Liver (tissue), 10 donors: ENCODE measurements at places on chromosomes 3 and 15. TPM values are rescaled to one million over a fixed set of nuclear protein-coding genes. Genes with fewer than 3 reads are reported as not detected.

DNA sequence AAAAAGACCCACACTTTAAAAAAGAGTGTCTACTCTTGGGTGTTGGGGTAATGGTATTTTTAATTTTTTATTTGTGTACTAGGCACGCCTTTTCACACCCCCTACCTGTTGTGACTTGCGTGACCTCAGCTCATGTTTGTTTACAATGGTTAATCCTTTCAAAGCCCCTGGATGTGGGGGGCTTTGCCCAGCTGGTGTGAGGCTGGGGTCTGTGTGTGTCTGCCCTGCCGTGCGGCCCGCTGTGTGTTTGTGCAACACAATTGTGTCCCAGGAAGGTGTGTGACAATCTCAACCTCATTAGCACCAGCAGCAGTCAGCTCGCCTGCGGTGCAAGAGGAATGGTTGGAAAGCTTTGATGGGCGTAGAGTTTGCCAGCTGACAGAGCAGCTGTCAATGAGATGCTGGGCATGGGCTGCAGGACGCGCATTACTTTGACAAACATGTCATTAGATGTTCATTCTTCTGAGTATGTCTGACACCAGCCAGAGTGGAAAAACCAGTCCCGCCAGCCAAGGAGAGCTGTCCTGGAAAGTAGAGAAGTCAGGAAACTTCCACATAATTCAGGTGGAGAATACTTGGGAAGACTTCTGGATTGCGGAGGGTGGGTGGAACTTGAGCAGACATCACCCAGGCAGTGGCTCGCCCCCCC is 9.6 kb downstream of the LRRK1 start:
- H3K27ac ChIP-seq = no peak overlapping the region
- DNase-seq = no peak
- no peak overlapping the region for H3K4me3 ChIP-seq
- no peaks in the 10 kb centered on the region for H3K4me1 ChIP-seq

The RTP1 gene
- not detected for total RNA-seq

GRCh38 chr3:9595877-9596276 is 42.3 kb upstream of the LHFPL4 start:
- peaks cover 3% of the 10 kb centered on the region for H3K4me1 ChIP-seq
- DNase-seq = no peak
- H3K27me3 ChIP-seq = no peaks in the 10 kb centered on the region
- H3K27ac ChIP-seq = no peak overlapping the region

- no peak for DNase-seq
- H3K36me3 ChIP-seq = no peaks in the 10 kb centered on the region
- no peaks in the 10 kb centered on the region for H3K4me1 ChIP-seq
- H3K27me3 ChIP-seq = no peaks in the 10 kb centered on the region
- no peak overlapping the region for H3K4me3 ChIP-seq
These were observed 63.7 kb downstream of the ALCAM start for GRCh38 chr3:105430455-105430854.

GRCh38 chr15:87549296-87549695 is 707.2 kb downstream of the NTRK3 start:
- H3K36me3 ChIP-seq = no peaks in the 10 kb centered on the region
- H3K4me3 ChIP-seq = no peak overlapping the region
- no peaks in the 10 kb centered on the region for H3K4me1 ChIP-seq
- no peaks in the 10 kb centered on the region for H3K27me3 ChIP-seq

DNA sequence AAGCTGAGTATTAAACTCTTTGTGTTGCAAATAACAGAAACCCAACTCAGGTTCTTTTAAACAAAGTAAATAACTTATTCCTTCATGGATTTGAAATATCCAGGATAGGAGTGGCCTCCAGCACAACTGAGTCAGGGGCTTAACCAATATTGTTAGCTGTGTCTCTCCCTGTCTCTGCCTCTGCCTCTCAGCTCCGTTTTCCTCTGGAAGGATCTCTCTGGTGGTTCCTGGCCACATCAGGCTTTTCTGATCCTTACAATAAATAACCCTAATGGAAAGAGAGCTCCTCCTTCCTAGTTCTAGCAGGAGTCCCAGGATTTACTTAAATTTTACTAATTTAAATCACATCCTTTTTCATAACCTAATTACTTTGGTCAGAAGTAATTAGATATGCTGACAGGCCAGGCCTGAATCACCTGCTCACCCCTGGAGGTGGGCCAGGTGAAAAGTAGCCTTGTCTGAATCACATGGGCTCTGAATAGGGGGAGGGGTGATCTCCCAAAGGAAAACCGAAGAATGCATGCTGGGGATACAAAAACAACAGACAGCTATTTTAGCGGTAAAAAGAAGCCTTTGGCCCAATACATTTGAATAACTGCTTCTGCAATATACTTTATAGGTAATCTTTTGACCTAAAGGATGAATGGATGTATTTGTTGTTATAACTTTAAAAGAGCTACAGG is 75.4 kb downstream of the REC114 start:
- no peak overlapping the region for H3K27ac ChIP-seq
- DNase-seq = no peak
- H3K4me1 ChIP-seq = no peaks in the 10 kb centered on the region
- H3K36me3 ChIP-seq = no peaks in the 10 kb centered on the region

The PDIA3 gene
- total RNA-seq = 272 TPM

- no peaks in the 10 kb centered on the region for H3K27me3 ChIP-seq
- peak; percentile 26 for DNase-seq
- no peak overlapping the region for H3K27ac ChIP-seq
- no peaks in the 10 kb centered on the region for H3K36me3 ChIP-seq
- no peak overlapping the region for H3K4me3 ChIP-seq
These were observed 46.8 kb upstream of the PCSK6 start for GRCh38 chr15:101536166-101536874.

- H3K27me3 ChIP-seq = no peaks in the 10 kb centered on the region
- H3K36me3 ChIP-seq = peaks cover 2% of the 10 kb centered on the region
- no peak for DNase-seq
- peaks cover 2% of the 10 kb centered on the region for H3K4me1 ChIP-seq
These were observed 27.0 kb downstream of the SENP5 start for GRCh38 chr3:196894557-196895295.

GRCh38 chr3:148074946-148075345 is 622.8 kb upstream of the AGTR1 start:
- H3K27ac ChIP-seq = no peak overlapping the region
- no peak overlapping the region for H3K4me3 ChIP-seq
- no peaks in the 10 kb centered on the region for H3K36me3 ChIP-seq
- DNase-seq = no peak

DNA sequence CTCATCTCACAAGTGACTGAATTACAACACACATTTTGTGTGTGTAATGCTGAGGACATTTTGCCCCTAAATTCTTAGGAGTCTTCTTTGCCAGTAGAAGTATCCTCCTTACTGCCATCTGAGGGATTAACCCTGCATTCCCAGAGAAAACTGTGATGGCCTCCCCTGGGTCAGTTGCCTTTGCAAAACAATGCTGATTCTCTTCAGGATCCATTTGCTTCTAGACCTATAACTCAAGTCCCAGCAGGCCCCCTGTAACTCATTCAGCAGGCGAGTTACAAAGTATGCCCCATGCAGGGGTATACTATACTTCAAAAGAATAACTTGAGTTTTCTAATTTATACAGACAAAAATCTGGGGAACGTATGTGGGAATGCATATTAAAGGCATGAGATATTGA is 6.6 kb upstream of the MCF2L2 start:
- DNase-seq = no peak
- H3K27me3 ChIP-seq = no peaks in the 10 kb centered on the region
- no peak overlapping the region for H3K27ac ChIP-seq
- H3K36me3 ChIP-seq = no peaks in the 10 kb centered on the region

- peaks cover 8% of the 10 kb centered on the region for H3K36me3 ChIP-seq
- no peak overlapping the region for H3K27ac ChIP-seq
- H3K27me3 ChIP-seq = no peaks in the 10 kb centered on the region
These were observed 14.1 kb downstream of the MRPS22 start for GRCh38 chr3:139357899-139358298.

DNA sequence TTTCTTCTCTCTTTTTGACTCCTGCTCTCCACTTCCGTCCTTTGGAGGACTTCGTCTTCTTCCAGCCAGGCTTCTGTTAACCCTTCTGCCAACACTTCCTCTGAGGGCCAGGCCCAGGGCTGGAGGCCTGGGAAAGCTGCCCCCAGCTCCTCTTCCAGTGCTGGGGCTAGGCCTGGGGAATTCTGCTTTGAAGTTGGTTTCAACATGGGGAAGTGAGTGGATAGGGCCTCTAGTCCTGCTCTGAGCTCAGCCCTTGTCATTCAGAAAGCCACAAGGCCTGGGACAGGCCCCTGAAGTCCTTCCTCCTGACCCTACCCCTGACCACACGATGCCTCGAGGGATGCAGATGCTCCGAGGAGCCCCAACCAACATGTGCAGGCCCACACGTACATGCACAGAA is 53.9 kb upstream of the HERC1 start:
- H3K27ac ChIP-seq = no peak overlapping the region
- no peak overlapping the region for H3K4me3 ChIP-seq
- H3K36me3 ChIP-seq = no peaks in the 10 kb centered on the region
- peaks cover 41% of the 10 kb centered on the region for H3K4me1 ChIP-seq
- no peak for DNase-seq

DNA sequence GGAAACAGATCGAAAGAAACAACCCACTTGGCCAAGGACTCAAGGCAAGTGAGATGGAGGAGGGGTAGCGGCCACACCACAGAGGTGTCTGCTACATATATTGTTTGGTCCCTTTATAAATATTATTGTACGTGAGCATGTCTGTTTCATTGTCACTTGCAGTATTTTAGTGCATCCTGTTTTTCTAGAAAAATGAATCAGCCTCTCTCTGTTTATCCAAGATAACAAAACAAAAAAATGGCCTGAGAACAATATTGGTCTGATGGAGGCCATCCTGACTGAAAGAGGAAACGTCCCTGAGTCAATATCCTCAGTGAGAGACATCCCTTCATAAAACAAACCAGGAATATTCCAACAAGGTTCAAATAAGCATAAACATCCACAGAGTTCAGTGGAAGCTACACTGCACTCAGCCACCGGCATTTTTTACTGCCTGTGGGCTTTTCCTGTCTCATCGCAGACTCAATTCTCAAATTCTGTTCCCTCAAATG is 42.0 kb downstream of the WWTR1 start:
- no peaks in the 10 kb centered on the region for H3K27me3 ChIP-seq
- no peak for DNase-seq
- no peak overlapping the region for H3K4me3 ChIP-seq
- H3K4me1 ChIP-seq = no peaks in the 10 kb centered on the region

DNA sequence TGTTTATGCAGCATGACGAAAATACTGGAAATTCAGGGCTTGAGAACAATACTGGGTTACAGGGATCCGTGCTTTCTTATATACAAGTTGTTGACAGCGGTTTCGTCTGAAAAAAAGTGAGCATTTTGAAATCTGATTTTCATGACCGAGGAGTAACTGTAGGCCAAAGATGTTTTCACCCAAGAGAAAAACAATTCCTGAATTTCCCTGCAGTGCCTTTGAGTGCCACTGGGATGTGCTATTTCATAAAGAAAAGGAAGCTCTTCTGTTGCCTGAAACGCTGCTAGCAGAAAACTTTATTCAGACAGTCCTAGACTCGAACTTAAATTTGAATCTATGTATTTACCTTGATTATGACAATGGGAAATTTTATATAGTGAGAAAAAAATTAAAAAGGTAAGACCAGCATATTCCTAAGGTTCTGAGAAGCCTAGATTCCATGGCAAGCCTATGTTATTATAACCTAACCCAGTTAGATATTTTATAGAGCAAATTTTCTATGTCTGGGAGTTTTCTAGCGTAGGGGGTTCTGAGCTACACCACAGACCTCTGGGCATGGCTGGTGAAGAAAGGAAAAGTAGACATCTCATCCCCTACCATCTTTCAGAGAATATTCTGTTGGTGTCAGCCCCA is 30.2 kb downstream of the KCNAB1 start:
- no peak overlapping the region for H3K27ac ChIP-seq
- no peak for DNase-seq
- H3K4me3 ChIP-seq = no peak overlapping the region
- H3K36me3 ChIP-seq = no peaks in the 10 kb centered on the region
- H3K4me1 ChIP-seq = no peaks in the 10 kb centered on the region
- no peaks in the 10 kb centered on the region for H3K27me3 ChIP-seq

The CNTN4 gene
- 2.8 TPM for total RNA-seq

- no peak overlapping the region for H3K27ac ChIP-seq
- no peak overlapping the region for H3K4me3 ChIP-seq
- no peak for DNase-seq
- H3K27me3 ChIP-seq = no peaks in the 10 kb centered on the region
- H3K4me1 ChIP-seq = no peaks in the 10 kb centered on the region
- no peaks in the 10 kb centered on the region for H3K36me3 ChIP-seq
These were observed 103.7 kb downstream of the PEX5L start for GRCh38 chr3:179933080-179933479.

- H3K36me3 ChIP-seq = no peaks in the 10 kb centered on the region
- no peak overlapping the region for H3K27ac ChIP-seq
- no peak for DNase-seq
- no peak overlapping the region for H3K4me3 ChIP-seq
- H3K4me1 ChIP-seq = no peaks in the 10 kb centered on the region
These were observed 80.5 kb downstream of the STT3B start for GRCh38 chr3:31613177-31613576.

DNA sequence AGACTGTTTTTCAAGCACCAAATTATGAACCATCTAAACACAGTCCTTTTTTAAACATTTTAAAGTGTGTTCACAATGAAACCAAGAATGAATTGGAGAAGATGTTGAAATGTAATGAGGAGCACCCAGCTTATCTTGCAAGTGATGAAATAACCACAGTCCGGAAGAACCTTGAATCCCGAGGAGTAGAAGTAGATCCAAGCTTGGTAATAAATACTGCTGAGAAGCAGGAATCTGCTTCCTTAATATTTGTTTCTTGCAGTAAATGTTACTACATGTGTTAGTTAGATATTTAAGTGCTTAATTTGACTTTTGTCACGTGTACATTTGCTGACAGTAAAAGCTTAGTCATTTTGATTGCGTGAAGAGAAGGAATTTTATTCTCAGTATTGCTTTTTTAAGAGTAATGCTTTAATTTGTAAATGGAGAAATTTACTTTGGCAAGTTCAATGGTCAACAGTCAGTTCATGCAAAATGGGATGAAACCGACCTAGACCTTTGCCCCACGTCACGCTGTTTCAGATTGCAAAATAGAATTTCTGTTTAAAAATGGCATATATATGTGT is 69.8 kb downstream of the OPA1 start:
- H3K4me3 ChIP-seq = no peak overlapping the region
- peaks cover 3% of the 10 kb centered on the region for H3K36me3 ChIP-seq
- no peak for DNase-seq
- peak overlapping the region; percentile 83 for H3K27ac ChIP-seq
- no peaks in the 10 kb centered on the region for H3K4me1 ChIP-seq
